ENCODE measurements at places on chromosomes 2 and 18.

DNA sequence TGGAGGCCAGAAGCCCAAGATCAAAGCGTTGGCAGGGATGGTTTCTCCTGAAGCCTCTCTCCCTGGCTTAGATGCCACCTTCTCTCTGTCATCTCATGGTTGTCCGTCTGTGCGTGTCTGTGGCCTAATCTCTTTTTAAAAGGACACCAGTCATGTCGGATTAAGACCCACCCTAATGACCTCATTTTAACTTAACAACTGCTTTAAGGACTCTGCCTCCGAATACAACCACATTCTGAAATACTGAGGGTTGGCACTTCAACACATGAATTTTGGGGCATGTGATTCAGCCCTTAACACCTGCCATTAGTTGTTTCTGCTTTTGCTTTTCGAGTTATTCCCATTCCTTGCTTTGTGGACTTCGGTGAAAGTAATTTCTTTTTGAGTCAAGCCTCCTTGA, 97.8 kb upstream of the SMIM21 start:
- DNase-seq = no peak

GRCh38 chr2:171745141-171745540, 57.9 kb downstream of the DYNC1I2 start:
- no peak for DNase-seq

DNA sequence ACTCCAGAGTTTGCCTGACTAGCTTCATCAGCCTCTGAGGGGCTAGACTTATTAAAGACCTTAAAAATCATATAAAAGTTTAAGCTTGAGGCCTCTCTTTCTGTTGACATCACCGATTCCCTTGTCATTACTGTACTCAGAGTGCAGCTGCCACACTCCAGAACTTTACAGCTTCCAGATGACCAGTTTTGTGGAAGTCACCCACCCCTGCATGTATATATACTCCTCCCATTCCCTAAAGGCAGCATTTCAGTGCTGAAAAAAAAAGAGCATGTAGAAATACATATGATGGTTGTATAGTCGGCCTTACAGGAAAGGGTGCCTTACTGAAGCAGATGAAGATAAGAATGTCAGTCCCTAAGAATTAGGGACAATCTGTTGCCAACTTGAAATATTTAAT, 117.3 kb downstream of the FEZ2 start:
- no peak for DNase-seq

DNA sequence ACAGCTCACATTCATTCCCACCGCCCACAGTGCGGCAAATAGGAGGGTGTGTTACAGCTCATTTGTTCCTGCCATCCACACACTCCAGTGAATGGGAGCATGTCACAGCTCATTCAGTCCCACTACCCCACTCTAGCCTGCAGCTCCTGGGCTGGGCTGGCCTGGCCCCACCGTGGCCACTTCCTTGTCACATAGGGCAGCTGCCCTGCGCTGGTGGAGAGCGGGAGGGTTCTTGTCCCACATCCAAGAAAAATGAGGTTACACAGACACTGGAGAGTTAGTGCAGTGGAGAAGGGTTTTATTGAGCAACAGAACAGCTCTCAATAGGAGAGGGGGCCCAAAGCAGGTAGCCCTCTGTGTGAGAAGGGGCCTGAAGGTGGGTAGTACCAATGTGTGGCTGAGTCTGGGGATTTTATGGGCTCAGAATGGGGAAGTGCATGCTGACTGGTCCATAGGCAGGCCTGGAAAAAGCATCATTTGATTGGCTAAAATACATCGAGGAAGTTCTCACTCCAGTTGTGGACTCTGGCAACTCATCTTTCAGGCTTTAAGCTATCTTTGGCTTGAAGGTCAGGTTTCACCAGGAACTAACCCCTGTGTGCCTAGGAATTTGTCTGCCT, 249.7 kb downstream of the ETAA1 start:
- DNase-seq = no peak

Measured in DMS 273 treated with DMSO at 0.1 percent for 48 hours (cell line).